K562 (cell line): ENCODE measurements at places on chromosomes 12 and 14. TPM values are rescaled to one million over a fixed set of nuclear protein-coding genes. Genes with fewer than 3 reads are reported as not detected.
A peak's percentile ranks its signal among the peaks of the same experiment; 100 is the strongest.

SIX6 gene
- not detected in 2 replicates for total RNA-seq

MMP14 gene
- 2.3 and 4.5 TPM in 2 replicates for total RNA-seq

NEDD8 gene
- 139 and 142 TPM in 2 replicates for total RNA-seq

SERPINA5 gene
- 0.34 and 0.38 TPM in 2 replicates for total RNA-seq

LRP1-AS gene
- not detected in 2 replicates for total RNA-seq

OVCH1 gene
- not detected in 2 replicates for total RNA-seq

GRCh38 chr12:129067491-129067890, 214.2 kb downstream of the GLT1D1 start:
- no peak overlapping the region for H3K4me3 ChIP-seq
- no peak overlapping the region for H3K27ac ChIP-seq
- H3K4me1 ChIP-seq, result no peaks in the 10 kb centered on the region
- no peaks in the 10 kb centered on the region for H3K36me3 ChIP-seq
- peaks cover 46% of the 10 kb centered on the region for H3K27me3 ChIP-seq

DNA sequence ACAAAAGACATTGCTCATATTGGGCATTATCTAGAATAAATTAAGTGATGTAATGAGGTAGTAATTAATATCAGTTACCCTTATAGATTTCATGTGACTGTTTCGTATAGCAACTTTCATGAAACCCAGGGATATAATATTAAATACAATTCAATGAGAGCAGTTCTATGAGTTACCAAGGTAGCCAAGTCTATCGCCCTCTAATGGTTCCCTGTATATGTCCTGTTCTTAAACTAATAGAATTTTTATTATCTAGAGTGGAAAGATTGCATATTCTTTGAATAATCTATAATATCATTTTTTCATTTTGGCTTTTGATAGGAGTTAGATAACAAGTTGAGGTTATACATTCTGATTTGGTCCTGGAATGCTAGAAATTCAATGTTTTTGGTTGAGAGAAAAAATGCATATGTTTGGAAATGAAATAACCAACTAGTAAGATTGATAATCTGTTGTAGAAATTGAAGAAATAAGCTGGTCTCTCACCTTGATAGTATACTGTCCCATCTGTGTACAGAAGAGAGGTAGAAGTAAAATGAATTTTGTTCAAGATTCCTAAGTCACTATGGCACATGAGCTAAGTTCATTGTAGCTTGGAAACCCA, 59.7 kb downstream of the SCFD1 start:
- H3K27me3 ChIP-seq, result no peaks in the 10 kb centered on the region
- no peak overlapping the region for H3K27ac ChIP-seq
- no peak overlapping the region for H3K4me3 ChIP-seq
- DNase-seq, result no peak
- peaks cover 36% of the 10 kb centered on the region; the same call in 2 of the 3 replicates for H3K36me3 ChIP-seq
- no peaks in the 10 kb centered on the region for H3K4me1 ChIP-seq

- H3K4me3 ChIP-seq, result no peak overlapping the region
- DNase-seq, result no peak
- no peak overlapping the region for H3K27ac ChIP-seq
- no peaks in the 10 kb centered on the region for H3K36me3 ChIP-seq
Observed at GRCh38 chr14:80304125-80304766, 92.9 kb upstream of the DIO2 start.

DNA sequence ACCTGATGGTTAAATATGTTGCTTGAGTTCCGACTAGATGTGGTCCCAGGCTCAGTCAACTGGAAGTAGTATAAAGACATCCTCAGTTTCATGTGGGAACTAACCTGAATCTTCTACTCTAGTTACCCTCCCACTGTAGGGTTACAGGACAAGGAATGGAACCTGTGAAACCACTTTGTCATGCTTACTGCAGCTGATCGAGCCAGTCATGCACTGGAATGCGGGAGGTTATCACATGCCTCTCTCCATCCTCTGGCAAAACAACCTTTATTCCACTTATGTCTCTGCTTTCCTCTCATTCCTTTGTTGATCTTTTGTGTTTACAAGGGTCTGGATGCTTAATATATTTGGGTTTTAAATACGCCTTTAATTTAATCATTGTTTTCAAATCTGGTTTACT, 111.9 kb upstream of the DDHD1 start:
- no peaks in the 10 kb centered on the region for H3K27me3 ChIP-seq
- no peak for DNase-seq
- H3K4me3 ChIP-seq, result no peak overlapping the region
- no peaks in the 10 kb centered on the region for H3K36me3 ChIP-seq
- no peak overlapping the region for H3K27ac ChIP-seq
- no peaks in the 10 kb centered on the region for H3K4me1 ChIP-seq

DNA sequence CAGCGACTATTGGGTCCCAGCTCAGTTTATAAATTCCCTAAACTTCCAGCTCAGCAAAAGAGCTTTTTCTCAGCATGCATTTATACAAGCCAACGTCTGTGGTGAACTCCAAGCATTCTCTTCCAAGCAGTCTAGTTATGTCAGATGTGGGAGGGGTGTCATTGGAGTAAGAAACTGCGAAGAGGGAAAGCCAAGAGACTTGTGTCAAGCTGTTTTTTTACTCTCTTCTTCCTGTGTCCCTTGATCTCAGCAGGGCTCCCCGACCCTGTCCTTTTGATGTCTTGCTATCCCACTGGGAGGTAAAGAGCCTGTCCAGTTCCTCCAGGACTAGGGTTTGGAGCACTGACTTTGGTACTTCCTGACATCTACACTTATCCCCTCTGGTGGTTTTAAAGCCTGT, 69.0 kb downstream of the PPM1H start:
- no peak overlapping the region for H3K27ac ChIP-seq
- no peak for DNase-seq
- H3K36me3 ChIP-seq, result no peaks in the 10 kb centered on the region
- H3K4me3 ChIP-seq, result no peak overlapping the region

- H3K27ac ChIP-seq, result no peak overlapping the region
- H3K27me3 ChIP-seq, result no peaks in the 10 kb centered on the region
- peak; percentile 44 for DNase-seq
- H3K4me3 ChIP-seq, result no peak overlapping the region
- no peaks in the 10 kb centered on the region for H3K36me3 ChIP-seq
Observed at GRCh38 chr14:87615822-87616679, 376.9 kb downstream of the GALC start.

- DNase-seq, result peak; percentile 7
- no peaks in the 10 kb centered on the region for H3K4me1 ChIP-seq
- H3K4me3 ChIP-seq, result no peak overlapping the region
- no peak overlapping the region for H3K27ac ChIP-seq
- peaks cover 18% of the 10 kb centered on the region for H3K27me3 ChIP-seq
Observed at GRCh38 chr14:52272375-52272774, 4.9 kb downstream of the PTGDR start.

- no peak overlapping the region for H3K4me3 ChIP-seq
- H3K4me1 ChIP-seq, result no peaks in the 10 kb centered on the region
- H3K36me3 ChIP-seq, result no peaks in the 10 kb centered on the region
Observed at GRCh38 chr14:49036266-49036665, 549.9 kb downstream of the RPS29 start.

- H3K4me3 ChIP-seq, result no peak overlapping the region
- H3K36me3 ChIP-seq, result no peaks in the 10 kb centered on the region
- no peak overlapping the region for H3K27ac ChIP-seq
- no peaks in the 10 kb centered on the region for H3K4me1 ChIP-seq
- no peak for DNase-seq
Observed at GRCh38 chr14:96181186-96182056, 23.2 kb upstream of the BDKRB2 start.

- no peak for DNase-seq
- no peaks in the 10 kb centered on the region for H3K4me1 ChIP-seq
- H3K27ac ChIP-seq, result no peak overlapping the region
- no peaks in the 10 kb centered on the region for H3K36me3 ChIP-seq
- H3K27me3 ChIP-seq, result no peaks in the 10 kb centered on the region
Observed at GRCh38 chr14:89015016-89015415, 190.6 kb downstream of the TTC8 start.

DNA sequence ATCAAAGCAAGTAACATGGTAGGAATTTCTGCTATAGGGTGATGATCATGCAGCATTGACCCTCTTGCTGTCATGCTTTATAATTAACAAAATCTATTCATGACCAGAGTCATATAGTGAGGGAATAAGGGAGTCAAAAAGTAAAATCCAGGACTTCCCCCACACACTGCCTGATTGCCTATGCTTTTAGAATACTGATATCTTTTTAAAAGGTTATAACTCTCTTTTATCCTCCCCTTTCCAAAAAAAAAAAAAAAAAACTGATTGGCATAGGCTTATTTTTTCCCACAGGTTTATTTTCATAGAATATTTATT, 51.4 kb downstream of the ZFP36L1 start:
- peaks cover 14% of the 10 kb centered on the region; the same call in 2 of the 3 replicates for H3K4me1 ChIP-seq
- no peaks in the 10 kb centered on the region for H3K36me3 ChIP-seq
- H3K27me3 ChIP-seq, result no peaks in the 10 kb centered on the region
- no peak overlapping the region for H3K4me3 ChIP-seq
- H3K27ac ChIP-seq, result no peak overlapping the region; the same call in 2 of the 3 replicates

GRCh38 chr12:109741286-109741969, 27.8 kb downstream of the FAM222A start:
- no peaks in the 10 kb centered on the region for H3K36me3 ChIP-seq
- no peak for DNase-seq
- peaks cover 16% of the 10 kb centered on the region; the same call in 1 of the 2 replicates for H3K4me1 ChIP-seq
- no peak overlapping the region for H3K4me3 ChIP-seq
- peaks cover 8% of the 10 kb centered on the region; the same call in 2 of the 3 replicates for H3K27me3 ChIP-seq

DNA sequence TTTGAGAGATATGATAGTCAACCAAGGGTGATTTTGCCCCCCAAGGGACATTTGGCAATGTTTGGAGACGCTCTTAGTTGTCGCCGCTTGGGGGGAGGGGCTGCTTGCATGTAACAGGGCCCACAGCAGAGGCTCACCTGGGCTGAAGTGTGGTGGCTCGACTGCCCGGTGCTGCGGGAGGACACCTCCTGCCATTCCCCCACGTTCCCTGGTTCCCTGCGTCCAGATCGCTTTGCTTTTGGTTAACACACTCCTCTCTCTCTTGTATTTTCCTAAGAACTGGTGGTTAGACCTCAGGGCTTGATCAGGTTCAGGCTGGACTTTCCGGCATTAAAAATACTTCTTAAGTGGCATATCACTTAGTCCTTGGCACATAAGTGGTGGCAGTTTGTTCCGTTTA, 18.9 kb downstream of the PPP2R5C start:
- H3K27ac ChIP-seq, result no peak overlapping the region
- H3K4me1 ChIP-seq, result peaks cover 4% of the 10 kb centered on the region
- no peak for DNase-seq
- no peaks in the 10 kb centered on the region for H3K27me3 ChIP-seq
- H3K36me3 ChIP-seq, result peaks cover 56% of the 10 kb centered on the region; the same call in 2 of the 3 replicates

GRCh38 chr12:131097202-131098177, 143.8 kb downstream of the ADGRD1 start:
- H3K4me1 ChIP-seq, result peaks cover 10% of the 10 kb centered on the region
- no peak for DNase-seq
- no peaks in the 10 kb centered on the region for H3K36me3 ChIP-seq
- H3K27me3 ChIP-seq, result peaks cover 58% of the 10 kb centered on the region
- no peak overlapping the region for H3K4me3 ChIP-seq

GRCh38 chr14:90815572-90815821, 733 bp downstream of the TTC7B start:
- H3K27ac ChIP-seq, result peak overlapping the region; percentile 72
- H3K36me3 ChIP-seq, result 0 out of 3 replicates have a peak, but pooled peaks cover 3% of the 10 kb centered on the region
- DNase-seq, result no peak
- H3K4me3 ChIP-seq, result peak overlapping the region; percentile 65
- H3K4me1 ChIP-seq, result peaks cover 30% of the 10 kb centered on the region
- H3K27me3 ChIP-seq, result no peaks in the 10 kb centered on the region

DNA sequence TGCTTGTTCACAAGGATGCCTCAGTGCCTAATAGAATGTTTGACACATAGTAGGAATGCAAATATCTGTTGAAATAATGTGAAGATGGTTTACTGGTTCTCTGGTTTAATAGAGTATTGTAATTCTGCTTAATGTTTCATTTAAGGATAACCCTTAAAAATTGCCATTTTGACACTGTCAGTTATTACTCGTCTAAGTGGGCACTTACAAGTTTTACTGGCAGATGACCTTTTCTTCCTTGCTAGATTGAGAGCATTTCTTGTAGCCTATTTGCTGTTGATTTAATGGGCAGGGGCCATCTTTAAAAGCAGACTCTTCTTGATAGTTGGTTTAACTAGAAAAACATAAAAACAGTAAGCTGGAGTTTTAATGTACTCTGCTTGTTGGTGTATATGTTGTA, 1.9 kb downstream of the TMEM263 start:
- H3K27me3 ChIP-seq, result no peaks in the 10 kb centered on the region
- H3K36me3 ChIP-seq, result peaks cover 1% of the 10 kb centered on the region; the same call in 2 of the 3 replicates
- H3K4me3 ChIP-seq, result peak overlapping the region; percentile 85
- no peak for DNase-seq
- peaks cover 18% of the 10 kb centered on the region; the same call in 1 of the 2 replicates for H3K4me1 ChIP-seq
- H3K27ac ChIP-seq, result peak overlapping the region; percentile 87; the same call in 1 of the 3 replicates

DNA sequence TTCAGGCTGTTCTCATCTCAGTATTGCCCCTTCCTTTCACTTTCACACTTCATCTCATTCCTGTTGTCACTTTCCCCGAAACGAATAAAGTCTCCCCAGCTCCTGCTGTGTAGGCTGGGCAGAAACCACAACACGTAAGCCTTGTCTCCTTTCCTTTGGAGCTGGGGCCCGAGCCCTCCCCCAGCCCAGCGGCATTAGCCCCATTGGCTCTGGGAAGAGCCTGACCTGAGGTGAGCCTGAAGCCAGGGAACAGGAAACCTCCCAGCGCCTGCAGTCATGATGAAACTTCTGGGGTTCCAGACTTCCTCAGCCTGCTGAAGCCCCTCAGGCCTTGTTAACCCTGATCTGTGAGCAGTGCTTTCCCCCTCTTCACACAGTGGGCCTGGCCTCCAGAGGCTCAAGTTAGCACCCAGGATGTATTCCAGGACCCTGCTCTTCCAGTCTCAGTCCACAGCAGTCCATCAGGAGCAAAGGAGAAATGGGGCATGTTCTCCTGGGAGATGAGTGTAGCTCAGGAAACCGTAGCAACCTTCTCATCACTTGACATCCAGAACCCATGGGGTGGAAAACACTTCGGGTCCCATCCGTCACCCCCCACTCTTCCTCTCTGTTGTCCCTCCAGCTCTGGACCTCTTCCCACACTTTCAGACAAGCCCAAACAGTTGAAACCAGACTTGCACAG, 21.8 kb downstream of the VASH1 start:
- H3K36me3 ChIP-seq, result peaks cover 19% of the 10 kb centered on the region; the same call in 2 of the 3 replicates
- H3K4me1 ChIP-seq, result peaks cover 9% of the 10 kb centered on the region

DNA sequence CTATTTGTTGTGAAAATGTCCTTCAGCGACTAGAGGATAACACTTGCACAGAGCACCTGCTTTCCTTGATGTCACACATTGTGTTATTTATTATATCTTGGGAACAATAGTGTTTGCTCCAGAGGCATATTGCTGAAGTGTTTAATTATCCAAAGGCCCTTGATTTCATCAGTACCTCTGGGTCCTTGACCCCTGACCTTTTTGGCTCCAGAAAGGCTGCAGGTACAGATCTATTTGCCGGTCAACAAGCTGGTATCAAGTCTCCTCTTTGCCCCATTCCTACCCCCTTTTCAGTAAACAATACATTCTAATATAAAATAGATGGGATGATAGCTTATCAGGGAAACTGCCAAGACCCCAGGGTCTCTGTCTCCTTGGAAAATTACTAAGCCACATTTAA, 206.8 kb downstream of the DACT1 start:
- H3K36me3 ChIP-seq, result no peaks in the 10 kb centered on the region
- no peak for DNase-seq
- no peak overlapping the region for H3K4me3 ChIP-seq
- no peak overlapping the region for H3K27ac ChIP-seq
- H3K27me3 ChIP-seq, result no peaks in the 10 kb centered on the region
- H3K4me1 ChIP-seq, result no peaks in the 10 kb centered on the region
